ENCODE measurements at places on chromosomes 3 and 15.

DNA sequence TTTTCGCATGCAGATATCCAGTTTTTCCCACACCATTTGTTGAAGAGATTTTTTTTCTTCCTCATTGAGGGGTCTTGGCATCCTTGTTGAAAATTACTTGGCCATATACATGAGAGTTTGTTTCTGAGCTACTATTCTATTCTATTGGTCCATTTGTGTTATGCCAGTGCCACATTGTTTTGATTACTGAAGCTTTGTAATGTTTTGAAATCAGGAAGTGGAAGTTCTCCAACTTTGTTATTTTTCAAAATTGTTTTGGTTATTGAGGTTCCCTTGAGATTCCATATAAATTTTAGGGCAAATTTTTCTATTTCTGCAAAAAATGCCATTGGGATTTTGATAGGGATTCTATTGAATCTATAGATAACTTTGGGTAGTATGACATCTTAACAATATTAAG, 130.3 kb upstream of the PFN2 start:
- no peak for DNase-seq

DNA sequence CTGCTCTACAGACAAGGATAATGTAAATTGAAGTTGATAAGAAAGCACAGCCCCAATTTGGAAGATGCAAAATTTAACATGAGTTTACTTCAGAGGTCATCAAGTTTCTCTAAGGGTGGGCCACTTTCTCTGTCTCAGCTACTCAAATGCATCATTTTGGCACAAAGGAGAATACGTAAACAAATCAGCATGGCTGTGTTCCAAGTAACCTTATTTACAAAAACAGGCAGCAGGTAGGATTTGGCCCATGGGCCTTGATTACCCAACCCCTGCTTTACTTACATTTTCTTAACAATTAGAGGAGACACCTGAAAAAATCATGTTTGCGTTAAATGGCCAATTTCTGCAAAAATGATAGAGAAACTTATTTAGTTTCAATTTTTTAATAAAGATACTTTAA, 181.7 kb downstream of the GBE1 start:
- no peak for DNase-seq

GRCh38 chr3:118512301-118512700, 522.3 kb downstream of the IGSF11 start:
- no peak for DNase-seq

- DNase-seq, result no peak
These were observed 48.0 kb downstream of the ARHGAP31 start for GRCh38 chr3:119342176-119342575.

DNA sequence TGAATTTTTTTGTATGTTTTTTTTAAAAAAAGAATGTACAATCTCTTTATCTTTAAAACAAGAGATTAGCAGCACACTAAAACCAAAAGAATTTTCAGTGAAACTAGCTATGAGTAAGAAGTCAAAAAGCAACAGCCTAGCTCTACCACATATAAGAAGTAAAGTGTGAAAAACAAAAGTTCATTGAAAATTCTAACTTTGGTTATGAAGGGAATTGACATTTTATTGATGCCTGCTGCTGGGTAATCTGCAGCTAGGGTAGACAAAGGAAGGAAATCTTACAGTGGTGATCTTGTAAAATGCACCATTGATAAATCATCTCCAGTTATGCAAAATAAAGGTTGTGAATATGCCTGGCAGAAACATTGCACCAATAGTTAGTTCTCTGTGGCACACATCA, 37.8 kb upstream of the FOXB1 start:
- DNase-seq, result no peak

GRCh38 chr3:109973733-109974132, 636.4 kb upstream of the DPPA4 start:
- DNase-seq, result no peak

DNA sequence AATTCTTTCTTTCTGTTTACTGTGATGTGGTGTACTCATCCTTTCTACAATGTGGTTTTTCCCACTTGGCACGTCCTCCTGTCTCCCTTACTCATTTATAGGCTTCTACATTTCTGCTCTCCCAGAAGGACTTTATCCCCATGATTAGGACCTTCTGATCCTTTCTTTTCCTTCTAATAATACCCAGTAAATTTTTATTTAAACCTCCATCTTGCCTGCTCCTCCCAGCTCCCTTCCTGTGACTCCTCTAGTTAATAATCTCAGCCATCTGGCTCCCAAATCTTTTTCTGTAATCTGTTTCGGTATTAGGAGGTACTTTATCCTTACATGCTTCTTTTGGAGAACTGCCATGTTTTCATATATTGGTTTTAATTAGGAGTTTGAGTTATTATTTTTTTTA, 11.2 kb upstream of the P2RY1 start:
- DNase-seq, result no peak

DNA sequence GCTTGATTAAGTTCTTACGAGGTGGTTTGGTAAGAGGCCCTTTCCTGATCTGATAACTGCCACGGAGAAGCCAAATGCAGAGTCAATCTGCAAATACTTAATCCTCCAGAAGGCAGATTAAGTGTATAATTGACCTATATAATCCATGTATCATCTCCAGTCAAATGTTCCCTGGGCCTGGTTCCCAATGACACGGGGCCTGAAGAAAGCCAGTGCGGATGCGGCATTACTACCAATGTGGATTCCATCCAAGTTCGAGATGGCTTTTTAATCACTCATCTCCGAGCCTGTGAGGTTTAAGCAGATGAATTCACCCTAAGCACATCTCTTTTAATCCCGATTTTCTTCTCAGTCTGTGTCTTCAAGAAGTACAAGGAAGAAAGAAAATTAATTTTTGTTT, 60.0 kb upstream of the FEZF2 start:
- no peak for DNase-seq

GRCh38 chr3:134694466-134694865, 43.6 kb upstream of the KY start:
- DNase-seq, result no peak

GRCh38 chr3:53819163-53819868, 26.9 kb downstream of the CHDH start:
- DNase-seq, result no peak

DNA sequence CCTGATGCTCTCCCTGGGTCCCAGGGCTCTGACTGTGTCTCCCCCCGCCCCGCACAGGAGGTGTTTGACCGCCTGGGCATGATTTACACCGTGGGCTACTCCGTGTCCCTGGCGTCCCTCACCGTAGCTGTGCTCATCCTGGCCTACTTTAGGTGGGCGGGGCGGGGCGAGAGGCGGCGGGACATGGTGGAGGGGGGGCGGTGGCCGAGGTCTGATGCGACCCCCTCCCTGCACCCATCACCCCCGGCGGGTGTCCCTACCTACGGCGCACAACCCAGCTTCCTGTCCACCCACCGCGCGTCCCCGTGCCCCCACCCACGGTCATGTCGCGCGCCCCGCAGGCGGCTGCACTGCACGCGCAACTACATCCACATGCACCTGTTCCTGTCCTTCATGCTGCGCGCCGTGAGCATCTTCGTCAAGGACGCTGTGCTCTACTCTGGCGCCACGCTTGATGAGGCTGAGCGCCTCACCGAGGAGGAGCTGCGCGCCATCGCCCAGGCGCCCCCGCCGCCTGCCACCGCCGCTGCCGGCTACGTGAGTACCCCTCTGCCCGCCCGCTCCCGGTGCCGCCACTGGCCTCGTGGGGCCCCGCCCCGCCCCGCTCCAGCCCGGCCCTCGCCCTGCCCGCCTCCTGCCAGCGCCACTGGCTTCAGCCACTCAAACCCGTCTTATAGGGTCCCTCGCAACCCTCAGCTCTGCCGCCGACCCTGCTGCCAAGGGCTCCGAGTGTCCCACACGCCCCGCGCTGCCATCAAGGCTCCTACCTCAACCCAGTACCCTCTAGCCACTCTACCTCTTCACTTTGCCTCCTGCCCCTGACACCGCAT, 21.0 kb downstream of the PTH1R start:
- no peak for DNase-seq

GRCh38 chr15:38692789-38693062, 128.1 kb upstream of the RASGRP1 start:
- DNase-seq, result no peak

DNA sequence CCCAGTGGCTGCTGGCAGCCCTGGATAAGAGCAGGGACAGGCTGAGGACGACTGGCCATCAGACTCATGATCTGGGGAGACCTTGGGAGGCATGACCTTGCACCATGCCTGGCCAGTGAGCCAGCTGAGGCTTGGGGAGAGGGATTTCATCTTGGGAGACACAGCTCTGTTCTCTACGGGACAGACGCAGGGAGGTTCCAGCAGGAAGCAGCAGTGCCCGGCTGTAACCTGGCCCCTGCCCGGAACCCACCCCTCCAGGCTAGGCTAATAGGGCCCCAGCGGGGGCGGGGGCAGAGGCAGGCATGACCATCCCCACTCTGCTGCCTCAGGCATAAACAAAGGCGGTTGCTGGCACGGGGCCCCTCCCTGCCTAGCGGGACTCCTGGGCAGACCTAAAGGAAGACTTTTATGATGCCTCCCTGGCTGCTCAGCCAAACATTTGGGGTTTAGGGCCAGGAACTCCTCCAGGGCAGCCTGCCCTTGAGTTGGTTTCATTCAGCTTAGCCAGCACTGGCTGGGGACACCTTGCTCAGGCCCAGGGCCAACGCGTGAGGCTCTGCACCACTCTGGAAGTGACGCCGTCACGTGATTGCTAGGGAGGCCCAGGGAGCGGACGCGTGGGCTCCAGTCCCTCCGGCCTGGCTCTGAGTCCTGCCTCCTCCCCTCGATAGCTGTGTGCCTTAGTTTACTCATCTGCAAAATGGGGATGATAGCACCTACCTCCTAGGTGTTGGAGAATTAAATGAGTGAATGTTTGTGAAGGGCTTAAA, 27.6 kb downstream of the HDAC11 start:
- DNase-seq, result no peak

DNA sequence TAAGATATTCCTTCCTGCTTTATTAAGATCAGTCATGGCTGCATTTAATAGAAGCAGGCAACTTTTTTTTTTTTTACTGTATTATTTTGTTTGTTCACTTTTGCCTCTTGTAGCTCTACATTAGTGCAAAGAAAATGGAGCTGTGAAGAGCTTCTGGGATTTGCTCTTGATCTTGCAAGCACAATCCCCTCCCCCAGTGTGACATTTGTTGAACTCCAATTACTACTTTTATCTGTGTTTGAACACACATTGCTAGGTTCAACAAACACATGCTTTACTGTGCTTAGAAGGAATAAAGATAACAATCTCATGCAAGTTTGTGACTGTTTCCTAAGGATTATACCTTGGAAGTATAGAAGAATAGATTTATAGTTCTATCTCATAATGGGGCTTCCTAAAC, 648.8 kb downstream of the NLGN1 start:
- no peak for DNase-seq

GRCh38 chr3:17407576-17407975, 334.9 kb downstream of the TBC1D5 start:
- DNase-seq, result no peak

- DNase-seq, result no peak
These were observed 153.9 kb downstream of the PDZRN3 start for GRCh38 chr3:73470860-73471259.

- peak; percentile 77 for DNase-seq
These were observed 615 bp downstream of the VPS18 start for GRCh38 chr15:40894681-40895448.

DNA sequence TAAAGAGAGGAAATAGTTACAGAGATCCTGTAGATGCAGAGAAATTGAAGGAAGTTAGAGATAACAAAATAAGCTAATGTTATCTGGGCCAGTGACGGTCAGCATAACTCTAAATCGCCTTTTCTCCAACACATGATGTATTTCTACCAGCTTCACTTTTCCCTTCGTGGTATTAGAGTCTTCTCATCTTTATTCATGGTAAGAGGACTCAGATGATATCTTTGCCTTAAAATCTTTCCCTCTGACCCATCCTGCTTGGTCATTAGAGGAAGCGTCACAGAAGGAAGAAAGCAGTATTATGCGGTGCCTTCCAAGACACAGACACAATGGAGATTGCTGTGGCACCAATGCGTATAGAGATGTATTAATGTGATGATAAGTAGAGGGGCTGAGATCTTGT, 320.7 kb upstream of the GOLIM4 start:
- no peak for DNase-seq

DNA sequence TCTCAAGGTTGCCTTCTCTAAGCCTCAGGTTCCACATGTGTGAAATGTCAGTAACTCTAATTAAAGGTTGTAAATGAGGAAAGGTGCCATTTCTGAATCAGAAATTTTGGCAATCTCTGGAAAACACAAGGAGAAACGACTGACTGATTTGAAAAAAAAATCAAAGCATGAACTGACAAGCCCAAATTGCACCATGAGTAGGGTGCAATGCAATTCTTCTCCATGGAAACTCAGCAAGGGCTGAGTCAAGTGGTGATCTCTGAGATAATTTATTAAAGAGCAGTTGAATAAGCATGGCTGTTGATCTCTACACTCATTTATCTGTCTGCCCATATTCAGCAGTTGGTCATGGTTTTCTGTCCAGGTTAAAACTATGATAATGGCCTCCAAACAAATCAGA, 201.6 kb upstream of the CMC1 start:
- DNase-seq, result no peak

All from activated naive CD4-positive, alpha-beta T cell treated with anti-CD3 and anti-CD28 coated beads, Interleukin-2, amount 10 ng/mL, durations not matched to agents 7 days and 5 days (primary cell).